ENCODE measurements at places on chromosomes 4 and X. TPM values are rescaled to one million over a fixed set of nuclear protein-coding genes. Genes with fewer than 3 reads are reported as not detected.

GRCh38 chr4:132934911-132935310 lies 214.2 kb upstream of the PCDH10 start:
- no peak for DNase-seq
- H3K4me3 ChIP-seq: no peak overlapping the region
- no peaks in the 10 kb centered on the region for H3K4me1 ChIP-seq
- no peaks in the 10 kb centered on the region for H3K27me3 ChIP-seq
- no peak overlapping the region for H3K27ac ChIP-seq
- no peaks in the 10 kb centered on the region for H3K36me3 ChIP-seq

DNA sequence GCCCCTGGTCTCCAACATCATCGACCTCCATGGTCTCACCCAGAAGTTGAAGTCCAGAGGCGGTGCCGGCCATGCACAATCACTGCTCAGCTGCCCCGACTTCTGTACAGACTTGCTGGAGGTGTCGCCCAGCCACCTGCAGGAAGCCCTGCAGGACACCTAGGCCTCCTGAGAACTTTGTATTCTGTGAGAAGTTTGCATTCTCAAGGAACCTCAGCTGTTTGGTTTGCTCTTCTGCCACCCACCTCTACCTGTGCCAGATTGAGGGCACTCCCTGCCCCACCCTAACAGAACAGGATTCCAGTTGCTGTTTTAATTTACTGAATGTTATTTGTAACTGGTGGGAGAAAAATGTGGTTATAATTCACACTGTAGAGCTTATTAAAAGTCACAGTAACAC lies 46.8 kb downstream of the TRIM61 start:
- peaks cover 20% of the 10 kb centered on the region for H3K4me1 ChIP-seq
- no peak overlapping the region for H3K4me3 ChIP-seq
- H3K27ac ChIP-seq: no peak overlapping the region
- DNase-seq: no peak
- H3K36me3 ChIP-seq: no peaks in the 10 kb centered on the region
- no peaks in the 10 kb centered on the region for H3K27me3 ChIP-seq

GRCh38 chr4:3190549-3190948 lies 58.4 kb upstream of the MSANTD1 start:
- peaks cover 8% of the 10 kb centered on the region for H3K4me1 ChIP-seq
- H3K4me3 ChIP-seq: no peak overlapping the region
- no peak for DNase-seq
- H3K27ac ChIP-seq: no peak overlapping the region

DNA sequence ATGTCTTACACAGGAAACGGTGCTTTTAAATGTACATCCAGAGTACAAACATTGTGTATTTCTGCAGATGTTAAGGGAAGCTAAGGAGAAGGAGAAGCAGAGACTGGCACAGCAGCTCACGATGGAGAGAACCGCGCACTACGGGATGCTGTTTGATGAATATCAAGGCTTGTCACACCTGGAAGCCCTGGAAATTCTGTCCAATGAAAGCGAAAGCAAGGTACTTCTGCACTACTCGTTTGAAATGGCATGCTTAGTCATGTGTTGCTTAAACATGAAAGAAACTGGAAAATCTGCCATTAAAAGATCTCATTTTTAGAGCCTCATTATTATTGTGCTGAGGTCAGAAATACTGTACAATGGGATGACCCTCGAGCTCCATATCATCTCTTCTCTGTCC lies 47.2 kb downstream of the FAM114A1 start:
- H3K4me1 ChIP-seq: no peaks in the 10 kb centered on the region
- peaks cover 29% of the 10 kb centered on the region for H3K36me3 ChIP-seq
- no peaks in the 10 kb centered on the region for H3K27me3 ChIP-seq
- DNase-seq: no peak
- H3K4me3 ChIP-seq: no peak overlapping the region
- H3K27ac ChIP-seq: no peak overlapping the region

- DNase-seq: no peak
- no peak overlapping the region for H3K4me3 ChIP-seq
- no peak overlapping the region for H3K27ac ChIP-seq
- no peaks in the 10 kb centered on the region for H3K36me3 ChIP-seq
- H3K27me3 ChIP-seq: no peaks in the 10 kb centered on the region
Measured at GRCh38 chrX:95071621-95072020, 1397.6 kb downstream of the FAM133A start.

- DNase-seq: no peak
- H3K27me3 ChIP-seq: no peaks in the 10 kb centered on the region
- H3K27ac ChIP-seq: no peak overlapping the region
- no peaks in the 10 kb centered on the region for H3K4me1 ChIP-seq
- H3K36me3 ChIP-seq: no peaks in the 10 kb centered on the region
Measured at GRCh38 chr4:114282937-114283336, 303.5 kb upstream of the ARSJ start.

- H3K27ac ChIP-seq: no peak overlapping the region
- H3K4me1 ChIP-seq: no peaks in the 10 kb centered on the region
- H3K36me3 ChIP-seq: no peaks in the 10 kb centered on the region
- no peaks in the 10 kb centered on the region for H3K27me3 ChIP-seq
- no peak for DNase-seq
Measured at GRCh38 chr4:13866881-13867280, 239.4 kb upstream of the BOD1L1 start.

- H3K36me3 ChIP-seq: peaks cover 7% of the 10 kb centered on the region
- peaks cover 11% of the 10 kb centered on the region for H3K4me1 ChIP-seq
- H3K4me3 ChIP-seq: no peak overlapping the region
- H3K27me3 ChIP-seq: no peaks in the 10 kb centered on the region
- no peak overlapping the region for H3K27ac ChIP-seq
- DNase-seq: no peak
Measured at GRCh38 chr4:51849430-51849829, 6.5 kb downstream of the DCUN1D4 start.

- H3K4me1 ChIP-seq: no peaks in the 10 kb centered on the region
- peaks cover 2% of the 10 kb centered on the region for H3K27me3 ChIP-seq
- no peak overlapping the region for H3K27ac ChIP-seq
- DNase-seq: no peak
Measured at GRCh38 chrX:111411557-111411956, 435 bp downstream of the DCX start.

GRCh38 chrX:154398668-154399526 lies 720 bp downstream of the RPL10 start:
- H3K36me3 ChIP-seq: peaks cover 4% of the 10 kb centered on the region
- peaks cover 2% of the 10 kb centered on the region for H3K4me1 ChIP-seq
- H3K27me3 ChIP-seq: no peaks in the 10 kb centered on the region
- H3K27ac ChIP-seq: peak overlapping the region; percentile 92
- H3K4me3 ChIP-seq: peak overlapping the region; percentile 60

GRCh38 chrX:20974326-20974725 lies 399.9 kb upstream of the CNKSR2 start:
- DNase-seq: no peak
- no peak overlapping the region for H3K4me3 ChIP-seq
- no peaks in the 10 kb centered on the region for H3K36me3 ChIP-seq
- H3K4me1 ChIP-seq: no peaks in the 10 kb centered on the region

DNA sequence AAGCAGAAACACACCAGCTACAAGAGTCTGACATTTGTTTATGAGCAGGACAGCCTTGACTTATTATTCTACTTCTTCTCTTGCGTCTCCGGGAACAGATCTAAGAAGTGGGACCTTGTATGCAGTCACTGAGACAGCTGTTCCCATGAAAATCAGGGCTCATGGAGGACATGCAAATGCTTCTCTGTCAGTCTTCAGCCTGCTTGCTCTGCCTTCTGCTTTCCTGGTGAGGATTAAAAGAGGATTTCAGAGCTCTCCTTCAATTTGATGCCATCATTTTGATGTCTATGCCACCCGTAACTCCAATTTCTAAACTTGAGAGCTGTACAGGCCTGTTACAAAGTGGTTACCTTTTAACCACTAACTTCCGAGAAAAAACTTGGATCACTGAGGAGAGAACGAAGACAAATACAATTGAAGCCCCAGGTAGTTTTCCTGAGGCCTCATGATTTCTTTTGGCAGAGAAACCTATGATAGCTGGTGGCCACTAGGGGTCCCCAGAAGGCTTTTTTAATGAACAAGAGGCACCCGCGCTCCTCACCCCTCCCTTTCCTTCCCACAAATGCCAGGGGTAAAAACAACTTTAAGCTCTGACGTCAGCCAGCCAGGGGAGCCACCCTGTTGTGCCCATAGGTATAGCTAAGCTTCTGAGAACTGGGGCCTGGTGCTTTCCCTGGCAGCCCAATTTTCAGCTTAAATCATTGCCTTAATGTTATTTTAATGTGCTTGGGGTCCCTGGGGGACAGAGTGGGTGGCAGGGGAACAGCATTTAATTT lies 97.0 kb downstream of the DDIT4L start:
- no peak overlapping the region for H3K4me3 ChIP-seq
- H3K27me3 ChIP-seq: no peaks in the 10 kb centered on the region
- DNase-seq: peak; percentile 44
- no peaks in the 10 kb centered on the region for H3K36me3 ChIP-seq
- H3K4me1 ChIP-seq: peaks cover 4% of the 10 kb centered on the region

- H3K27me3 ChIP-seq: no peaks in the 10 kb centered on the region
- H3K27ac ChIP-seq: no peak overlapping the region
- no peak overlapping the region for H3K4me3 ChIP-seq
- no peaks in the 10 kb centered on the region for H3K36me3 ChIP-seq
Measured at GRCh38 chr4:158341896-158342295, 131.6 kb downstream of the TMEM144 start.

- no peak overlapping the region for H3K4me3 ChIP-seq
- H3K36me3 ChIP-seq: no peaks in the 10 kb centered on the region
- no peak for DNase-seq
- peaks cover 2% of the 10 kb centered on the region for H3K4me1 ChIP-seq
- H3K27ac ChIP-seq: no peak overlapping the region
Measured at GRCh38 chr4:103306870-103307375, 108.8 kb upstream of the CENPE start.

- no peak overlapping the region for H3K27ac ChIP-seq
- no peak for DNase-seq
- no peak overlapping the region for H3K4me3 ChIP-seq
- H3K27me3 ChIP-seq: no peaks in the 10 kb centered on the region
- H3K4me1 ChIP-seq: no peaks in the 10 kb centered on the region
Measured at GRCh38 chrX:112056886-112057285, 25.7 kb downstream of the TRPC5 start.

DNA sequence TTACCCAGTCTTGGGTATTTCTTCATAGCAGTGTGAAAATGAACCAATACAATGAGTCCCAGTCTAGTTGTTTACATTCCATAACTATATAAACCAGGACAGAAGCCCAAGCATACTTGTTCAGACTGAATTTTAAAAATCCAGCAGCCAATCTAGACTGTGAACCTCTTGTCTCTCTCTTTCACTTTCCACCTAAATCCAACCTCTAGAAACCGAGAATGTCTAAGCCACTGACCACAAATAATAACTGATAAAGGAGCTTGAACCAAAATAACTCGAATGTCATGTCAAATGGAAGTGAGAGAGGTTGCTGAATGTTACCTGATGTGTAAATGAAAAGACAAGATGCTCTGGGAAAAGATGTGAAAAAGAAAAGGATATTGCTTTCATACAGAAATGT lies 544.7 kb downstream of the NLGN4X start:
- no peaks in the 10 kb centered on the region for H3K36me3 ChIP-seq
- no peak overlapping the region for H3K27ac ChIP-seq
- DNase-seq: no peak
- H3K4me1 ChIP-seq: no peaks in the 10 kb centered on the region
- H3K27me3 ChIP-seq: no peaks in the 10 kb centered on the region

DNA sequence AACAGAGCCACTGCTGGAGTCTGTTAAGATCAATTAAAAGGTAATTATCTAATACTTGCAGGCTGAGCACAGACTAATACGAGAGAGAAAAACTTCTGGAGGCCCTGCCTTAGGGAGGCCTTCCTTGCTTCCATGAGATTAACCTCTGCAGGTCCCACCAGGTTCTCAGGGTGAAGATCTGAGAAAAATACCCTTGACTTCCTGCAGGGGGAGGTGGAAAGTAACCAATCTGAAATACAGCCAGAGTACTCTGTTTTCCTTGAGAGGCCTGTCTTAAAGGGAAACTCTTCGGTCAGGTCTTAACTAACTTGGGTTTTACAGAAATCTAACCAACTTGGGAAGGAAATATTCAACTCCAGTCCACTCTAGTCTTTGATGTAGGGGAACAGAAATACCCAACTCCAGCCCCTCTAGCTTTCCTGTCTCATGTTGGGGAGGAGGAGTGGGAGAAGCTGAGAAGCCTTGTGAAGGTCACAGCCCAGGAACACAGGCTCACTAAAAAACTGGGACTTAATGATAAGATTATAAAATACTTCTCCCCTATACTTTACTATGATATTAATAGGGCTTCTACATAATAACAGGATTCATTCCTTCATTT lies 77.1 kb downstream of the TBCK start:
- no peaks in the 10 kb centered on the region for H3K27me3 ChIP-seq
- no peaks in the 10 kb centered on the region for H3K36me3 ChIP-seq
- peak overlapping the region; percentile 22 for H3K27ac ChIP-seq
- DNase-seq: peak; percentile 13
- H3K4me3 ChIP-seq: no peak overlapping the region

DNA sequence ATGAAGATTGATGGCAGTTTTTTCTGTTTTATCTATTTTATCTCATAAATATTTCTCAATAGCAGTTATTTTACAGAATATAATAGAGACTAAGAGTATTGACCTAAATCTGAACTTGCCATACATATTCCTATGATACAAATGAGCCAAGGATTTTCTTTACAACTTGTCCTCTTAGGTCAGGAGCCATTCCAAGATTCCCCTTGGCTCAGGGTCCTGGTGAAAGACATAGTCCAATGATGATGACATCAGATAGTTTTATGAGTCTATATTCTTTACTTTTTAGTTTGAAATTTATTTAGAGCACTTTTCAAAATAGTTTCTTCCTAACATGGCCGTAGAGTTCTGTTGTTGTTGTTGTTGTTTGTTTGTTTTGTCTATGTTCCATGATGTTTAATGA lies 869.1 kb upstream of the GRID2 start:
- H3K36me3 ChIP-seq: no peaks in the 10 kb centered on the region
- no peak overlapping the region for H3K4me3 ChIP-seq
- DNase-seq: no peak
- no peaks in the 10 kb centered on the region for H3K27me3 ChIP-seq
- no peaks in the 10 kb centered on the region for H3K4me1 ChIP-seq

- no peaks in the 10 kb centered on the region for H3K36me3 ChIP-seq
- H3K4me3 ChIP-seq: no peak overlapping the region
- no peak for DNase-seq
- peaks cover 26% of the 10 kb centered on the region for H3K27me3 ChIP-seq
- H3K4me1 ChIP-seq: no peaks in the 10 kb centered on the region
Measured at GRCh38 chr4:171817026-171817425, 3.8 kb downstream of the GALNTL6 start.

DNA sequence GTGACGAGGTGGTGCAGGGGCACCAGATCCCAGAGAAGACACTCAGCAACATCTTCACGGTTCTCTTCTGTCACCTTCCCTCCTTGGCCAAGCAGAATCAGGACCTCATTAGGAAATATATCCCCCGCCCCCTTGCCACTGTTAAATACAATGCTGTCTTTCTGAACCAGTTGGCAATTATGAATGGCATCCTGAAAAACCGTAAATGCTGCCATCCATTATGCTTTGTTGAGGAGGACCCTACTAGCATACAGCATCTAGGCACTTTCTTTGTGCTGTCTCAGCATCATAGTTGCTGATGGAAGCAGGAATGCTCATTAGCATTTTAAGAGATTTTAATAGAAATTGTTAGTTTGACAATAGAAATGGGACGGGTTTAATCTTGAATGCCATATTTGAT lies 138.5 kb downstream of the DCLK2 start:
- H3K4me1 ChIP-seq: peaks cover 23% of the 10 kb centered on the region
- no peak for DNase-seq
- H3K27ac ChIP-seq: no peak overlapping the region

HPGDS gene
- polyA plus RNA-seq: not detected

MBNL3 gene
- polyA plus RNA-seq: 6.9 TPM

FAM53A gene
- polyA plus RNA-seq: 0.99 TPM

RBMX2 gene
- 22.3 TPM for polyA plus RNA-seq

CLNK gene
- not detected for polyA plus RNA-seq

HERC5 gene
- 3.4 TPM for polyA plus RNA-seq

USP26 gene
- polyA plus RNA-seq: not detected
